GOT3 (cell line): ENCODE measurements at places on chromosomes 16 and 17.

DNA sequence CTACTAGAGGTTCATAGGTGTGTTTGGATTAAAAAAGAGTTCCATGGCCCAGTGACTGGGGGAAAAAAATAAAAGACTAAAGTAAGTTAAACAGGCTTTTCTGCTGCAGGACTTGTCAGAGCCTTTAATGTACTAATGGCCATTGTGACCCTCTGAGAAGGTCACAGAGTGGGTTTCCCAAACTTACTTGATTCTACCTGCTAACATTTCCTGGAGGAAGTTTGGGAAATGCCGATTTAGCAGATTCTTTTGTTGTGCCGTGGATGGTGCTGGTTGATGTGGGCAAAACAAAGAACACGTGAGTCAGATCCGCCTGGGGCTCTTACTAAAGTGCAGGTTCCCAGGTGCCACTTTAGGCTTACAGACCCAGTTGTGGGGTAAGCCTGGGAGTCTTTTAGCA is 13.6 kb upstream of the STH start:
- DNase-seq: no peak

GRCh38 chr17:66468241-66469087 is 166.1 kb downstream of the PRKCA start:
- DNase-seq: no peak

GRCh38 chr16:6558661-6559060 is 774.0 kb upstream of the RBFOX1 start:
- no peak for DNase-seq

- DNase-seq: no peak
These were observed 54.9 kb upstream of the MYH10 start for GRCh38 chr17:8685381-8685780.

DNA sequence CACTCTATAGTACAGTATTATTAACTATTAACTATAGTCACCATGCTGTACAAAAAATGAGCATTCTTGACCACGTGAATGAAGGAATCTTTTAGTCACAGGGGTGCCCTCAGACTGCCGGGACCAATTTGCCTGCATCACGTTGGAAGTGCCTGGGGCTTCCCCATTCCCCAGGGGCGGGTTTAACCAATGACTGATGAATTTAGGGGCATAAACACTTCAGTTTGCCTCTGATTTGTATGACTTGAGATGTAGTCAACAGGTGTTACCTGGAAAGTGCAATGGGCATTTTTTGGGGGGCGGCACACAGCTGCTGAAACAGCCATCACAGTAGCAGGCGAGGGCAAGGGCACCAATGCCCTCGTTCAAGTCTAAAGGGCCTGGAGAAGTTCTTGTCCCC is 8.7 kb upstream of the PYY start:
- no peak for DNase-seq

DNA sequence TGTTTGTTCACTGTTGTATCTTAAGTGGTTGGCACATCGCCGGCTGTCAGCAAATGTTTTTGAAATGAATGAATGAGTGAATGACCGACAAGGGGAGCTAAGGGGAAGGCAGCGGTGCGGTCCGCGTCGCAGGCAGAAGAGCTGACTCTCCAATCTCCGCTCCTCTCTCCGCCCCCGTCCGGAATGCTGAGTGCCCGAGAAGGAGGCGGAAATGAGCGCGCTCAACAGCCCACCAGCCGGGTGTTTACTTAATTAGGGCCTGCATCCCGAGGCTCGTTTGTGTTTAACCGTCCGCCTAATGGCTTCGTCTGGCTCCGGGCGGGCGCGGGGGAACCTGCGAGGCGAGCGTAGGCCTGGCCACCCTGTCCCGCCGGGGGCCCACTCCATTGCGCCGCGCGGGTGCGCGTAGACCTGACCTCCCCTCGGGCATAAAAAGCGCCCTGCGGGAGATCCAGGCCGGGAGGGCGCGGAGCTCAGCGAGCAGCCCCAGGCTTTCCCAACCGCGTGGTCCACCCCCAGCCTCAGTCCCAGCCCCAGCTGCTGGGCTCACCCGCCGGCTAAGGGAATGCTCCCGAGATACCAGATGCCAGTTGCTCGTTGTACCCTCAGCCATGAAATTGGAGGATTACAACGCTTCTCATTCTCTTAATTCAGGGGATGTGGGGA is 2.5 kb upstream of the CDH3 start:
- no peak for DNase-seq

DNA sequence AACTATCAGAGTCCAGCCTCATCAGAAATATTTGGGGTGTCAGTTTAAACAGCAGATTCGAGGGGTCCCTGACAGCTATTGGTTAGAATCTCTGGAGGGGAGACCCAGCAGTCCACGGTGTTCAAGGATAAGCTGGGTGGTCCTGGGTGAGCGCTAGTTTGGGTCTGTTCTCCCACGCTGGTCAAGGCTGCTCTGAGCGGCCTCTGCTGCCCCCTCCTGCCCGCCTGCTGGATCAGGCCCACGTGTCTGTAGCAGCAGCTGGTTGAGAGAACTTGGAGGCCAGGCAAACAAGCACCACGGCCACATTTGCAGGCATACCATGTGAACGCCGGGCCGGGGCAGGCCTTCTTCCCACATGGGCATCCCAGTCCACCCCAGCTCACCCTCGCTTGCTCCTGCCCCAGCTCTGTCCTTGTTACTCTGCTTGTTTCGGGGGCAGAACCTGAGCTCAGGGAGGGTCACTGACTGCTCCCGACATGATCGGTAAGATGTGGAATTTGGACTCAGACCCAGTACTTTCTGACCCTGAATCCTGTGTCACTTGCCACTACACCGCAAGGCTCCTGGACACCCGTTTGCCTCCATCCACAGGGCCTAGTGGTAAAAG is 7.4 kb downstream of the FOXF1 start:
- DNase-seq: no peak

DNA sequence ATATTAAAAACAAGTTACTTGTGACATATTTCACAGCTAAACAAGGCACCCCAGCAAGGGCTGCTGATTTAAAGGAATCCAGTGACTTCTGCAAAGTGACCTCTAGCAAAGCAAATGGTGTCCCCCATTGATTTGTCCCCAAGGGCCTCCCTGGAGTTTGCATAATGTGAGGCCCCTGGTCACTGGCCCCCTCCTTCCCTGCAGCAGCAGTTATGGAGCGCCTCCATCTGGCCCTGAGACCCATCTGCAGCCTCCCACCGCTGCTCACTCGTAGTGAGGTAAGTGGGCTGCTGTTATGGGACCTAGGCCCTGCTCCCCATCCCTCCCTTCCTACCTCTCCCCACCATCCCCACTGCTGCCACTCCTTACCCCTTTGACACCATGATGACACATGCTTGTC is 19.6 kb upstream of the EEF2K start:
- DNase-seq: no peak

DNA sequence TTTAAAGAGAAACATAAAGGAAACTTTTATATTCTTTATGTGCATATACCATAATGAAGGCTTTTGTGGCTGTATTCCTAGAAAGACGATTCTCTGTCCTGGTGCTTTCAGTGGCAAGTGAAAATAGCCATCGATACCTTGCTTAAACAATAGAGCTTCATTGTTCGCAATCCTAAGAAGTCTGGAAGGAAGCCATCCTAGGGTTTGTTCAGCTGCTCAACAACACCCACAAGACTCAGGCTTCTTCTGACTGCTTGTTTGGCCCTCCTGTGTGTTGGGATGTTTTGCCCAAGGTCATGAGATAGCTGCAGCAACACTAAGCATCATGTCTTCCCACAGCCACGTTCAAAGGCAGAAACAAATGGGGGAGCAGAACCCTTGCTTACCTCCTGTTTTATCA is 36.1 kb upstream of the COX10 start:
- DNase-seq: no peak

GRCh38 chr17:6421700-6422604 is 13.0 kb downstream of the AIPL1 start:
- DNase-seq: peak; percentile 44

- no peak for DNase-seq
These were observed 40.4 kb downstream of the PITPNC1 start for GRCh38 chr17:67417507-67417906.

DNA sequence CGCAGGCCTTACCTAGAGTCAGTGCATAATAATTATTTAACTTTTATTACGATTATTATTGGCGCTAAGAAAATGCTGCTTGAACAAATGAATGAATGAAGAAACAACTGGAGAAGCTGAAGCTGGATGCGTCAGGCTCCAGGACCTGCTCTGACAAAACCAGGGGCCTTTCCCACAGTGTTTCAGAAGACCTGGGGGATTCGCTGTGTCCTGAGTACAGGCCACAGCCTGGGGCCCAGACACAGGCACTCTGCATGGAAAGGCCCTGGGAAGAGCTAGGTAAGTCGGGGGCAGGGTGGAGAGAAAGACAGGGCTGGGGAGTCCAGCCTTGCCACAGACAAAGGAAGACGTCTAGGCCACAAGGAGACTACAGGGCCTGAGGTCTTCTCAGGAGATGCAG is 226.1 kb downstream of the ZNF423 start:
- no peak for DNase-seq

- no peak for DNase-seq
These were observed 3.3 kb downstream of the HASPIN start for GRCh38 chr17:3727041-3727440.

- DNase-seq: no peak
These were observed 5.8 kb downstream of the ITGAM start for GRCh38 chr16:31265329-31266245.
